ENCODE measurements at places on chromosomes 7 and 10.

GRCh38 chr7:114687238-114687637 is 234.7 kb upstream of the MDFIC start:
- no peak for DNase-seq

- no peak for DNase-seq
Observed at GRCh38 chr7:66110856-66111255, 3.8 kb upstream of the CRCP start.

GRCh38 chr7:41297166-41297565 is 405.7 kb downstream of the INHBA start:
- no peak for DNase-seq

- DNase-seq: no peak
Observed at GRCh38 chr10:93121311-93121710, 47.6 kb downstream of the CYP26A1 start.

GRCh38 chr7:31665546-31665945 is 21.5 kb upstream of the PPP1R17 start:
- no peak for DNase-seq

DNA sequence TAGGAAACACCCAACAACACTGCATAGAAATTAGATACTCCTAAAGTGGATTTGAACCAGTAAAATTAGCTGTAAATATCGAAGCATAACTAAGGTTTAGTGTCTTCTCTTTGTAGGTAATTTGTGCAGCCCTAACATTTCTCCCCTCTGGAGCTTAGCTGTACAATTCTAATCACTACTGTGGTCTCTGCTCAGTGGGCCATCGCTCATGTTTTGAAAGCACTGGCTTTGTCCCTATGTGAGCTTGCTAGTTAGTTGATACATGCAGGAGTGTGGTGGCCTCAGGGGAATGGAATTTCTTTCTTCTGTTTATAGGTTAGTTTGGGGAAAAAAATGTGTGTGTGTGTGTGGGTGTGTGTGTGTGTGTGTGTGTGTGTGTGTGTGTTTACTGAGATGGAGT is 373.1 kb downstream of the DPP6 start:
- DNase-seq: no peak

DNA sequence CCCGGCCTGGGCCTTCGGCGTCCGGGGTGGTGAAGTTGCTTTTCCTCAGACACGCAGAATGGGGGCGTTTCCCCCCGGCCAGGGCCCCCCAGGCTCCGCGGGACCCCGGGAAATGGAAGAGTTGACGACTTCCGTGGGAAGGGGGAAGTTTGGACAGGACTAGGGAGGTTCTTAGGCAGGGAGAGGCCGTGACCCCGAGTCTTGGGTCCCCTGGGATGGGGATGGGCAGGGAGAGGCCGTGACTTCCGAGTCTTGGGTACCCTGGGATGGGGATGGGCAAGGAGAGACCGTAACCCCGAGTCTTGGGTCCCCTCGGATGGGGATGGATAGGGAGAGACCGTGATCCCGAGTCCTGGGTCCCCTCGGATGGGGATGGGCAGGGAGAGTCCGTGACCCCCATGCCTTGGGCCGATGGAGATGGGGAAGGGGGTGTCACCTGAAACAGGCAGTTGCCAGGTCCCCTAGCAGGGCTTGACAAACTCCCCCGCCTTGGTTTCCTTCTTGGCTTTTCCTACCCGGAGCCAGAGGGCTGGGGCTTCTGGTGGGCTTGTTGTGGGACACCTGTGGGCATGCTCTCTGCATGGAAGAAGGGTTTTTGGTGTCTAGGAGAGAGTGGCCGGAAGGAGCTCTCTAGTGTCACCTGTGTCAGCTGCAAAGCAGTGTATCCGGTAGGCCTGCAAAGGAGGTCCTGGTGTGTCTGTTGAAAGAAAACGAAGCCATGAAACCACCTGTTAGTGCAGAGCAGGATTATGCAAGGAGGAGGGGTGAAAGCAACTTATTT is 1.1 kb downstream of the TRRAP start:
- peak; percentile 55 for DNase-seq
